ENCODE measurements at places on chromosomes 2 and 18. TPM values are rescaled to one million over a fixed set of nuclear protein-coding genes. Genes with fewer than 3 reads are reported as not detected.

CRYBA2 gene
- polyA plus RNA-seq: not detected

EMILIN1 gene
- polyA plus RNA-seq: 30.0 TPM

OR6B2 gene
- not detected for polyA plus RNA-seq

- DNase-seq: no peak
Observed at GRCh38 chr2:104847586-104848160, 6.2 kb upstream of the POU3F3 start.

DNA sequence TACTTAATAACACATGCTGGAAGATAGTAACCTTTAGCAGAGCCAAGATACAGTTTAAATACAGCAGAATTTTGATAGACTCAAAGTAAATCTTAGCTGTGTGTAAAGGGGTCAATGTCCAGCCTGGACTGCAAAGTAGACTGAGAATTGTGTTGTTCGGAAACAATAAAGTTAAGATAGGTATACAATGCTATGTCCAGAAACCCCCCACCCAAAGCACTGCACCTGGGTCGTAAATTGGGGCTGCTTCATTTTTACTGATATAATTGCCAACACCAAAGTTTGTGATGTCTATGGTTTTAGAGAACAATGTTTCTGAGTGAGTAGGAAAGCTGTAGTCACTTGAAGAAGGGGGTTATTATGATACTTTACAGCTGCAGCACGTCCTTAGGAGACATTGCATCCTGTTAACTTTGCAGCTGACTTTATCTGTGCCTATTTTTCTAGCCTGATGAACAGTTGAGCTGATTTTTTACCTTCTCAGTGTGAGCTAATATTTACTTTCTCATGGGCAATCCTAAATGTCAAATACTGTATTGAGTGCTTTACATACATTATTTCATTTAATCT, 4.3 kb upstream of the NCOA1 start:
- no peak for DNase-seq

DNA sequence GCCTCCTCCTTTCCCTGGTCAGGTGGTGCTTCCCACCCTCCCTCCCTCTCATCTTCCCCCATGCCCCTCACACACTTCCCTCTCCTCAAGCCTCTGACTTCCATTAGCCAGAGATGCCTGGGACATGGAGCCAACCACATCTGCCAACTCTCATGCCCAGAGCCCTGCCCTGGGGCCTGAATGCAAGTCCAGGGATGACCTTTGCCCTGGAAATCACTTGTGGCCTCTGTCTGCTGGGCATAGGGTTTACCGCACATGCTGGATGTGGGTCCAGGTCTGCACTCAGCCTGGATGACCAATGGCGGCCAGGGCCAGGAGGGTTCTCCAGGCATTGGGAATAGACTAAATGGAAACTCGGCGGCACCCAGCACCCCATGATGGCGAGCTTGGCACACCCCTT, 98.9 kb downstream of the SEPTIN10 start:
- peak; percentile 46 for DNase-seq

DNA sequence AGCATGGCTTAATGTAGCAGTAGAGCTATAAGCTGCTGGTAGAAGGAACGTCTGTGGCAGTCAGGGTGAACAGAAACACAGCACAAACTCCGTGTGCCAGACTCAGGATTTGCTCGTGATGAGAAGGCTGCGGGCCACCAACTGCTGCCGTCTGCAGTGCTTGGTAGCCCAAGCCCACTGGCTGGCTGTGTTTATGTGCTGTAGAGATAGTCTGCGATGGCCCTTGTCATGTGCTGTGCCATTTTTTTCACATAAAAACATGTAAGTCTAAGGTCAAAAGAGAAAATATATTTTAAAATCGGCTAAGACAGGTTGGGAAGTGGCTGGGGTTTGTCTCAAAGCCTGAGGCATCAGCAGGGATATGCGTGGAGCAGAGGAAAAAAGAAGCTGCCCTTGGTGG, 78.7 kb downstream of the PRPF40A start:
- no peak for DNase-seq

DNA sequence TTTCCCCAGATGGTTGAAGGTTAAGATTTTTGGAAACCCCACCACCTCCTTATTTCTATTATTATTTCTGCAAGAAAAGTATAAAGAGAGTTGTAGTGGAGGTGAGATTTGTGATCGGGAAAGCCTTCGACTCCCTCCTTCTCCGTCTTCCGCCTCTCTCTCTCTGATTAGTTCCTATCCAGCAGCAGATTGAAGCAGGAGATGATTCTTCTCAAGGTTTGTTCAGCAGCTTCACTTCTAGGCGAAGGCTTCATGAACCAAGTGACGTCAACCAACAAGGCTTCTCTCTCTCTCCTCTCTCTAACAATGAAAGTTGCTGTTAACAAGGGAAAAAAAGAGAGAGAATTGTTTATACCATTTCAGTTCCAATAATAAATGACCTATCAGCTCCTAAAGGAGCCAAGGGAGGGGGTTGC, at the start of gene BAZ2B:
Gene BAZ2B, minus strand, starts transcription at position 263 of the 416 bp plus-strand sequence. CDS start 137,829 bp downstream, outside the sequence.
- no peak for DNase-seq

GRCh38 chr18:35519148-35519899, 21.6 kb upstream of the INO80C start:
- DNase-seq: no peak

DNA sequence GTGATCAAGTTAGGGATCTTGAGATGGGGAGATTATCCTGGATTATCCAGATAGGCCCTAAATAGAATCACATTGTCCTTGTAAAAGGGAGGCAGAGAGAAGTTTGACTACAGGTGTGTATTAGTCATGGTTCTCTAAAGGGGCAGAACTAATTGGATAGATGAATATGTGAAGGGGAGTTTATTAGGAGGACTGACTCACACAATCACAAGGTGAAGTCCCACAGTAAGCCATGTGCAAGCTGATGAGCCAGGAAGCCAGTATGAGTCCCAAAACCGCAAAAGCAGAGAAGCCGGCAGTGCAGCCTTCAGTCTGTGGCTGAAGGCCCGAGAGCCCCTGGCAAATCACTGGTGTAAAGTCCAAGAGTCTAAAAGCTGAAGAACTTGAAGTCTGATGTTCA, 275.8 kb downstream of the KCNS3 start:
- DNase-seq: no peak

DNA sequence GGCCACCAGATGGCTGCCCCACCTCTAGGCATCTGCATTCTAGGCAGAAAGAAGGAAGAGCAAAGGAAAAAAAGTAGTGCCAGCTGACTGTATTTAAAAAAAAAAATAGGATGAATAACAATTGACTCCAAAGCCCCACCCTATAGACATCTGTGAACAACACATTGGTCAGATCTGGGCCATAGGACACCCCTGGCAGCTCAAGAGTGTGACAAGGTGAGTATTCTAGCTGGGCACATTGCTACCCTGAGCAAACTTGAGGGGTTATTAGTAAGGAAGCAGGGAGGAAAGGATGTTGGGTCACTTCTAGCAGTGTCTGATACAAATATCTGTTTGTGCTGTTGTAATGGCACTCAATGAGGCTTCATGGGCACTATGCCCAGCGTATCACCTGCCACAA, 58.6 kb upstream of the NPAS2 start:
- DNase-seq: no peak

DNA sequence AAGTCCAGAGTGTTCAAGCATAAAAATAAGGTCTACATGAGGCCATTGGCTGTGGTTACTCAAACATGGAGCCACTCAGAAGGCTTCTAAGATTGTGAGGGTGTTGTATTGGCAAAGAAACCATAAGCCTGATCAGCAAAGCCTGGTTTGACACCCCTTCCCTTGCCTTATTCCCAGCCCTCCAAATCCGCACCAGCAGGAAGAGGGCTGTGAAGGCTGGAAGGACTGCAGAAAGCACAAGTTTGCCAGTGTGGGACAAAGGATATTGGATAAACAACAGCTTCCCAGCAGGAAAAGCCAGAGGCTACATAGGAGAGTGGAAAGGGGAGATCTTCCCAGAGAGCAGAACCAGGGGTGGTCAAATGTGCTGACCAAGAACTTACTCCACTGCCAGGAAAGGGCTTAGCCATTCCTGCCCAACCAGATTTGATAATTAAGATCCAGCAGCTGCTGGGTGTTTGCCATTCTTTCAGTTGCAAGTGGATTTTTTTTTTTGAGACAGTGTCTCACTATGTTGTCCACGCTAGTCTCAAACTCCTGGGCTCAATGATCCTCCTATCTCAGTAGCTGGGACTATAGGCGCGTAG, 1.5 kb upstream of the PRKAG3 start:
- DNase-seq: no peak

GRCh38 chr2:75538521-75539490, 21.9 kb downstream of the EVA1A start:
- no peak for DNase-seq

GRCh38 chr2:104852090-104852666, 1.7 kb upstream of the POU3F3 start:
- no peak for DNase-seq

Data from right cardiac atrium (tissue), 5 donors.